Cortex of kidney (tissue), 1 donor: ENCODE measurements at places on chromosomes 5 and 9.

GRCh38 chr5:135211083-135211790 lies 177.2 kb upstream of the PITX1 start:
- no peak for DNase-seq

GRCh38 chr5:39539470-39539869 lies 114.7 kb upstream of the DAB2 start:
- no peak for DNase-seq

DNA sequence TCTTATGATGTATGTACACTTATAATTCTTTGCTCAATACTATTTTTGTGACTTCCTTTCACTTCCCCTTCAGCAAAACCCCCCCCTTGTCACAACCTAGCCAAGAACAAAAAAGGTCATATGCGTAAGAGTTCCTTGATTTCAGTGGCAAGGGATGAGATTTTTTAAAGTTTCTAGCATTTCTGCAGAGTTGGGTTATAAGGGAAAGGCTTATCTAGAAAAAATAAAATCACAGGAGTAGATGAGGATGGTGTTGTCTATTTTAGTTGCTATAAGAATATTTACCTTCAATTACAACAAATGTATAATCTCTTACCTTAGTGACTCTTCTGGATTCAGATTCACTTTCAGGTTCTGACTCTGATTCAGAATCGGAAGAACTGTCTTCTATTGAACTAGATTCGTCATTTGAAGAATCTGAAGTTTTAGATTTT lies 184.6 kb downstream of the AP3B1 start:
- no peak for DNase-seq

DNA sequence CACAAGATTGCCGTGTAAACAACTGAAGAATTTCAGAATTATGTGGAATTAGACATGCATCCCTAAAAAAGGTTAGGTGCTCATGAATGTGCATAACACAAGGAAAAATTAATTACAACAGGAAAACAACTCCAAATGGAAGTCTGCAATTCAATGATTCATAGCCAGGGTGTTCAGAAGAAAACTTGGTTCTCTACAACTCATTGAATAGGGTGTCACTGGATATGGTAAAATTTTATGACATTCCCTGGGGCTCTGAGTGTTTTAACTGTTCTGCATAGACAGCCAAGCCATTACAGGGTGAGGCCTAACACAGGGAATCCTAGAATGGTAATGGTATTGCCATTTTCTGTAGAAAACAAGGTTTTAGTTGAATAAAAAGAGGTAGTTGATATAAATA lies 24.4 kb upstream of the ZSWIM6 start:
- no peak for DNase-seq

DNA sequence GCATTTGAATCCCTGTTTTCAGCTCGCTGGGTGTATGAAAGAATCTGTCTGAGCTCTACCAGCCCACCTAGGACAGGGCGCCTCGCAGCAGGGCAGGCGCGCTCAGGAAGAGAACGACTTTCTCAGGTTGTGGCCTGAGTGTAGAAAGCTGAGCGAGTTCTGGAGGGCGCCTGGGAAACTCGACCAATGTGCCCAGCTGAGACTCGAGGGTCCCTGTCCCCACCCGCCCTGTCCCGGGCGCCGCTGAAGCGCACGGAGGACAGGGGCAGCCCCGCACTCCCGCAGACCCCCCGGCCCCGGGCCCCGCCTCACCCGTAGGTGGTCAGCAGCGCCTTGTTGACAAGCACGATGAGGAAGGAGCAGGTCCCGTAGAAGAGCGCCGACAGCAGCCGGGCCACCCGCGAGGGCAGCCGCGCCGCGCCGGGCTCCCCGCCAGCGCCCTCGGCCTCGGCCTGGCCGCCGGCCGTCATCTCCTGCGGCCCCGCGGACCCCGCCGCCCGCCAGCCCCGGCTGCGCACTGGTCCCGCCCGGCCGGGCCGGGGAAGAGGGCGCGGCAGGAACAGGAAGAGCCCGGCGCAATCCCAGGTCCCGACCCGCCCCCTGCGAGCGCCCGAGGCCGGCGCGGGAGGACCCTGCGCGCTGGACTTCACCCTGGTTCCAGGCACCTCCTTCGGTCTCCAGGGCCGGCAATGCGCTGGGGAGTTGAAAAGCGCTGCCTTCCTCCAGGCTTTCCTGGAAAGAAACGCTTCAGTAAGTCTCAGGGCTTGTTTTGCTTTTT lies at the start of gene SLC35D2:
TSS of gene SLC35D2 (minus strand) at position 547 of the 778 bp plus-strand sequence. CDS start at position 470, 77 bp downstream.
- no peak for DNase-seq

DNA sequence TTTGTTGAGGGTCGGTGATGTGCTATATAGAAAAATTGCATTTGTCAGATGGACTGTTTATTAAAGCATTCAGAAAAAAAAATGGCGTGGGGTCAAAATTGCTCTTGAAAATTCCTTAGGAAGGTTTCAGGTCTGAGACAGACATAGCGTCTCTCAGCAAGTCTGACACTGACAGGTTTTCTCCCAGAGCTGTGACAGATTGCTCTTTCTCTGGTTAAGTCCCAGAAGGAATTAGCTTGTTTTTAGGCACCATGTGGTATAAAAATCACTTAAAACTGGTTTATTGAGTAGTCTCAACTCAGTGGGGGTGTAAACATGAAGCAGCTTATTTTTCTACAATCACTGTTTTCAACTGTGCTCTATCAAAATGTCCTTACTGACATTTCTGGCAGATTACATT lies 1379.8 kb downstream of the MAT2B start:
- no peak for DNase-seq

GRCh38 chr9:94082956-94083355 lies 1.3 kb upstream of the PTPDC1 start:
- DNase-seq = no peak
